Natural killer cell treated with Interleukin-12 subunit alpha and Interleukin-12 subunit beta and Interleukin-15 and Interleukin-18, amount 100 ng/mL, for 72 hours (primary cell): ENCODE measurements at places on chromosomes 1 and 21.

DNA sequence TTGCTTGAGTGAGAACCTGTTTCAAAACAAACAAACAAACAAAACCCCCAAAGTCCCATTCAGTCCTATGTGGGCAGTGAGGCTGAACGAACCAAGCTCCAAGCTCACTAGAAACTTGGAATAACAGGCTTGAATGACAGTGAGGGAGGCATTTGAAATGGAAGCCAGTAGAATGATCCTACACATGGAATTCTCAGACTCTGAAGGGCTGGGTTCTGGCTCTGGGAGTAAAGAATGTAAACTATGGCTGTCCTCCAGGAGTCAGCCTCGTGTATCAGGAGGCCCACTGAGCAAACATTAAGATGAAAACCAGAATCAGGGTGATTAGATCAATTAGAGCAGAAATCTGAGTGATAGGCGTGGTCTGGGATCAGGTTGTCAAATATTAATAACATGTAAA, 14.9 kb downstream of the PCP4L1 start:
- no peak for DNase-seq

DNA sequence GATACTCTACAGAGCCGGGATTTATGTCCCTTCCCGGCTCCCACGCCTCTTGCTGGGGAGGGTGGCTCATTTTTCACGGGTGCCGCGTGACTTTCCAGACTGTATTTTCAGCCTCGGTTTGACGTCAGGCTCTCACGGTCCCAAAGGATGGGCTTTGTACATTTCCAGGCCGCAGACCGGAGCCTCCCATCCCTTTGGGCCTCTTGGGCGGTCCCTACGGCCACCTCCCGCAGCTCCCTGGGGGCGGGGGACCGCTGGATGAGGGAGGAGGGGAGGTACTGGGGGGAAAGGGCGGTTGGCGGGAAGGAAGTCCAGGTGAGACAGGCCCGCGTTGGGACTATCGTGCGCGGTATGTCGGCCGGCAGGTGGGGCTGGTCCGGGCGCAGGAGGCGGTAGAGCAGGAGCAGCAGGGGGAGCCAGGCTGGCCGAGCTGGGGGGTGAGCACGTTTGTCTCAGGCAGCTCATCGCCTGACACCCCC, 17.9 kb downstream of the UBL4B start:
- peak; percentile 18 for DNase-seq

DNA sequence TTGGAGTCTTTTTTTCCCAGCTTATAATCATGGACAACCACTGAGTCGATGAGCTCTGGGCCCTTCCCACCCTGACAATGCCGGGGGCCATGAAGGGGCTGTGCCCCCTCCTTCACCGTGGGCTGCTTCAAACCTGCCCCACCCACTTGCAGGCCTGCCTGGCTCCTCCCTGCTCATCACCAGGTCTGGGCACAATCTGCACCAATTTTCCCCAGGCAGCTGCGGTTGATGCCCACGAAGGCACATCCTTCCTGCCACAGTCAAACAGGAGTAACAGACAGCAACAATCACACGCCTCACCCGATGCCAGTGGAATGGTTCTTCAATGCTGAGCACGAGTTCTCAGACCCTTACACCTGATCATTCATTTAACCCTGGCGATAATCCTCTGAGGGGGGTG, 18.9 kb downstream of the PGLYRP3 start:
- no peak for DNase-seq

GRCh38 chr1:62335656-62336055, 16.4 kb upstream of the KANK4 start:
- no peak for DNase-seq

GRCh38 chr1:157505481-157506272, 46.6 kb downstream of the FCRL5 start:
- DNase-seq = no peak

DNA sequence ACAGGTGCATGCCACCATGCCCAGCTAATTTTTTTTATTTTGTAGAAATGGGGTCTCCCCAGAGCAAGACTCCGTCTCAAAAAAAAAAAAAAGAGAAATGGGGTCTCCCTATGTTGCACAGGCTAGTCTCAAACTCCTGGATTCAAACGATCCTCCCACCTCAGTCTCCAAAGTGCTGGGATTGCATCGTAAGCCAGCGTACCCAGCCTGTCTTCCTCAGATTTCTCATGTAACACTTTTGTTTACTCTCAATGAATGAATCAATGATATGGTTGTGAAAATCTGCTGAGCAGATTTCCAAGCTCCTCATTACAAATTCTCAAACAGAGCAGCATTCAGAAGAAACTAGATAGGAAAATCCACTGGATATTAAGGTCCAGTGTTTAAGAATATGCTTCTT, 6.6 kb downstream of the CMPK1 start:
- DNase-seq = no peak
